Stimulated activated CD8-positive, alpha-beta memory T cell treated with anti-CD3 and anti-CD28 coated beads, Interleukin-12 subunit alpha, Interleukin-12 subunit beta, amount 100 ng/mL, for 4 hours (primary cell): ENCODE measurements at places on chromosomes 12 and 14.

DNA sequence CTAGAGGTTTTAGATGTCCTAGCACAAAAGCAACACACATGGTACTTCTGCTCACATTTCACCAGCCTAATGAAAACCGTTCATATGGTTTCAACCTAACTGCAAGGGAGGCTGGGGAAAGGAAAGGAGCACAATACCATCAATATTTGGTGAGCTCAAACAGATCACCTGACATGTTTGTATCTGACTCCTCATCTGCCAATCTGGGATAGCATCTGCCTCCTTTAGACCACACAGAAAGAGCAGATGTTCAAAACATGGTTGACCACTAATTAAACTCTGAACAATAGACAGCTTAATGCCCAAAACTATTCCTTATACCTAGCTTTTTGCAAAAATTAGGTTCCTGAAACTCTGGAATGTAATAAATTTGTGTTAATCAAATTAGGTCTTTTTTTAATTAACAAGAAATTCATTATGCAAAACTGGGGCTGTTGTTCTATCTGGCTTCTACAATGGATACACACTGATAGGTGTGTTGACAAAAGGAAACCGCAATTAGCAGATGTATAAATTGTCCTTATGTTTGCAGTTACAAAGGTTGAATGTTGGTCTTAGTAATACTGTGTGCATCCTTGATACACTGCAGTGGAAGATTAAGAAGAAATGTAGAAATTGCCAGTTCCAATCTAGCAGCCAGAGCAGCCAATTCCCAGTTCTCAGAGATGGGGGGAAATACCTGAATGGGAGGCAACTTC lies 89.3 kb downstream of the DUSP6 start:
- DNase-seq, result no peak

GRCh38 chr14:31690056-31690455 lies 128.9 kb downstream of the NUBPL start:
- DNase-seq, result no peak

GRCh38 chr14:61662437-61663311 lies 32.6 kb upstream of the HIF1A start:
- DNase-seq, result peak; percentile 28

- peak; percentile 91 for DNase-seq
Observed at GRCh38 chr14:57390037-57390805, at the start of gene NAA30. TSS of gene NAA30 (plus strand) at chr14:57390586. CDS start at chr14:57390958, 372 bp downstream.
